ENCODE measurements at places on chromosomes 6 and 20.

GRCh38 chr20:50957798-50958614 is at the start of gene DPM1:
Gene DPM1, minus strand, starts transcription at chr20:50958532. Its CDS starts 9 bp downstream, at chr20:50958523.
- peak; percentile 95 for DNase-seq

DNA sequence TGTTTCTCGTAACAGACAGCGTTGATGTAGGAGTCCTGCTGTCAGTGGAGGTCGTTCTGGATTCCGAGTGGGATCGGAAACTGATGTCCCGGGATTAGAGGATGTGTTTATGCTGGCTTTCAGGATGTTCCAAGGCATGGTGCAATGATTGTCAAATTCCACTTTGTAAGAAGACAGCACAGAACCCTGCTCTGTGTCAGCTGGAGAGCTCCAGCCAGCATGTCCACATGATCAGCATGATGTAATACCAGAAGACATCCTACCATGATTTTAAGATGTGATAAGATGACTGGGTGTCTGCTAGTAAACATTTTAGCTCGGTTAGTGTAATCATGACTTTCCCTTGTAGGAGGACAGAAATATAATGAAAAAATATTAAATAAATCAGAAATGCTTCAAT is 20.3 kb downstream of the ENPP1 start:
- DNase-seq = no peak

DNA sequence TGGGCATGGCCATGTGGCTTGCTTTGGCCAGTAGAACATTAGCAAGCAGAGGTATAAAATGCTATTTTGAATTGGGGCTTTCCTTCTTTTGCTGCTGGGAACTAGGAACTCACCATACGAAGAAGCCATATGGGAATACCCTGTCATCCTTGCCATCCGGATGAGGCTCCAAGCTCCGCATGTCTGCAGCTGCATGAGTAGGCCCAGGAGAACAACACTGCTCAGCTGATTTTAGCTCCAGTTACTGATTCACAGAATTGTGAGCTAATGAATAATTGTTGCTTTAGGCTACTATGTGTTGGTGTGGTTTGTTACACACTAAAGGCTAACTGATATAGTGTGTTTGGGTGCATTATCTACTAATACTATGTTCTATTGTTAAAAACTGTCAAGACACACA is 2.7 kb upstream of the PLCB4 start:
- no peak for DNase-seq

- DNase-seq = no peak
Measured at GRCh38 chr20:53492212-53492611, 101.4 kb downstream of the ZNF217 start.

DNA sequence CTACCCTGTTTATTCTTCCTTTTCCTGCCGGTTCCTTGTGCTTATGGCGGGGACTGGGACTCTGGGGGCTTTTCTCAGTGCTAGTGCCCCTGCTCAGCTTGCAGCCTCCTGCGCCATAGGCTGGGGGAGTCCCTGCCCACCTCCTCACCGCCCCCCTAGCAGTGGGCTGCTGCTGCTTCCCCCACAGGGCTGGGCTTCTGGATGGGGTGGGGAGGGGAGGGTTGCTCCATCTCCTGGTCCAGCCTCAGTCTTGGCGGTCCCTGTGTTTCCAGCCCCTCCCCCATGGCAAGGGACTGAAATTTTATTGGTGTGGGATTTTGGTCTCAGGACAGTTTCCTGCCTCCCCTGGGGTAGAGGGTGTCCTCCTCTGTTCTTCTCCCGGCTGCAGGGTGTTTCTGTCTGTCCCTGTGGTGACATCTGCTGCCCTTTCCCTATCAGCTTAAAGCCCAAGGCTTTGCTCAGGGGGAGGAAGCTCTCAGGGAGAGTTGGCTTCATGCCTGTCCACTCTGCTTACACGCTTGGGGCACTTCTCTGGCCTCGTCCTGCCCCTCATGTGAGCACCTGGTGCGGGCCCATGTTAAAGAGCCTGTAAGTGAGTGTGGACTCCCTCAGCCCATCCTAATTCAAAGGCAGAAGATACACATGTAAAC is 100.6 kb downstream of the HIVEP1 start:
- DNase-seq = no peak

- DNase-seq = no peak
Measured at GRCh38 chr6:141056945-141057625, 1075.6 kb upstream of the GJE1 start.

DNA sequence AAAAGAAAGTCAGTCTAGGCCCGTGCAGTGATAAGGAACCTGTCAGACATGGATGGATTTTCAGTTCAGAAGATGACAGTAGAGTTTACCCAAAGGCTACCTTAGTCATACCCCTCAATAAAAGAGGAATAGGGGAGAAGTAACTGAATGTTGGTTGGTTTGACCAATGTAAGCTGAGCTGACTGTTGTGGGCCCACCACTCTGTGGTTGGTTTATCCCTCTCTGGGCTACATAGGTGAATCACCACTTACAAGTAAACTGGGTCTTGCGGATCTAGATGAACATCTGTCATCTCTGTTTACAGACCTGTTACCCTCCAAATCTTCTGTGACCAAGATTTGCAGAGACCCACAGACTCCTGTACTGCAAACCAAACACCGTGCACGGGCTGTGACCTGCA is 37.2 kb upstream of the MYLK2 start:
- DNase-seq = no peak

- peak; percentile 68 for DNase-seq
Measured at GRCh38 chr6:150334790-150335783, 33.7 kb upstream of the IYD start.

DNA sequence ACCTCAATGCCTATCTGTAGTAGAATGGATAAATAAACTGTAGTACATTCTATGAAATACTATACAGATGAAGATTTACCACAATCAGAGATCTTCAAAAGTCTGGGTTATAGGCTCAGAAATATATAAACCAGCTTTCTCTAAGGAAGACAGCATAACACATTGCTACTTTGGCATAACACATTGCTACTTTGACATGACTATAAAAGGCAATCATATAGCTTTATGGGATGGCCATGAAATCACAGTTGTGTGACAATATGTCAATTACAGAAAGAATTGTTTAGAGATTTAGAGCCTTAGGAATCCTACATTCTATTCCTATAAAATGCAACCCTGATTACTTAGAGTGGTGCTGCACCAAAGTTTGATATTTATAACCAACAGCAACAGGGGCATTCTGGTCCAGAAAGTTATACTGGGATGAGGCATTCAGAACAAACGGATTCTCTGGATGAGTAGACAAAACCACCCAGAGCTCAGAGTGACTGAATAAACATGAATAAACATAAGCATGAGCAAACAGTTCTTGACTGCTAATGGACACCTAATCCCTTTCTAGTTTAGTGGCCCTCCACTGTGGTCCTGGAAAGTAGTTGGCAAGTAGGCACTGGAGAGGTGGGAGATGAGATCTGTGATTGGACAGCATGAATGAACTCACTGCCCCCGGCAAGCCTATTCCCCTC is 12.0 kb downstream of the TTI1 start:
- DNase-seq = no peak

GRCh38 chr6:116737004-116737403 is 28.5 kb downstream of the FAM162B start:
- no peak for DNase-seq

GRCh38 chr6:124203101-124203811 is 399.6 kb downstream of the NKAIN2 start:
- DNase-seq = no peak

GRCh38 chr6:13396241-13396792 is 68.0 kb upstream of the TBC1D7 start:
- DNase-seq = no peak

DNA sequence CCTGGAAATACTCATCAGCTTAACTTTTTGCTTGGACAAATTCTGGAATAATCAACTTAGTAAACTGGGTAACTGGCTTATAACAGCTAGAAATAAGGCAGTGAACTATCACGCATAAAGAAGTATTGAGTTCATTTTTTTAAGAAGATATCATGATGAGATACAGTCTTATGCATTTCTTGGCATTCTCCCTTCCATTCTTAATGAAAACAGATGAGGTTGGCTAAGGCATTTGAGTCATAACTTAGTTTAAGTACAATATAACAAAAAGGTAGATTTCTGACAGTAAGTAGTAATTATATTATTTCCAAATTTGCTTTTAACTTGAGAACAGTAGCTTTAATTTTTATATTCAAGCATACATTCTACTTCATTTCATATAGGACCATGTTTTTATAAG is 56.1 kb downstream of the SAMD5 start:
- DNase-seq = no peak

DNA sequence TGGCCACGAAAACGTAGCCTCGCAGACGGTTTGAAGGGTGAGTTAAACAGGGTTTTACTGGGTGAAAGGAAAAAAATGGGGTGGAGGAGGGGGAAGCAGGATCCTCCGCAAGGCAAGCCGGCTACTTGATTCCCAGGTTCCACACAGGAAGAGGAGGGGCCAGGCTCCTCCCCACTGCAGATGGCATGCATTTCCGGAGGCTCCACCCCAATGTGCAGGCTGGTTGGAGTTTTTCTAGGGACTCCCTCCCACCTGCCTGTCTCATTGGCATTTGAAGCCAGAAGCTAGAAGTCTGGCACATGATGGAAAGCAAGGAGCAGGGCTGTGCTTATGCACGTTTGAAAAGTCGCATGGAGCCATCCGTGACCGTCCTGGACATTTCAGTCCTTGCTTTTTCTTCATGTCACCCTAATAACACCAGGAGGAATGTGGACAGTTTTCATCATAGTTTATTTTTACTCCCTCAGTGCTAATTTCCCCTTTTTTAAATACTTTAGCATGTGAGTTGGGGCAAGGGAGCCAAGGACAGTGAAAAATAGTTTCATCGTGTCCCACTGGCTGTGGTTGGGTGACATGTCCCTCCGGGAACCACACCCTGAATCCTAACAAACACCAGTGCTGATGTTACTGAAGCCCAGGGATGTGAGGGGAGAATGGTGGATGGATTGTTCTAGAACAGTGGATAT is 100.1 kb upstream of the INSM1 start:
- peak; percentile 68 for DNase-seq
